ENCODE measurements at places on chromosomes 16 and 17. TPM values are rescaled to one million over a fixed set of nuclear protein-coding genes. Genes with fewer than 3 reads are reported as not detected.

NHLRC4 gene
- polyA plus RNA-seq = 0.99 TPM

CNTNAP4 gene
- polyA plus RNA-seq = 9.6 TPM

- no peak for DNase-seq
Measured at GRCh38 chr17:40122136-40122998, 596 bp downstream of the MSL1 start.

SERPINF2 gene
- 2.4 TPM for polyA plus RNA-seq

GRCh38 chr17:36691606-36692005 lies 90.2 kb downstream of the MRM1 start:
- no peak for DNase-seq

CCL4L2 gene
- polyA plus RNA-seq = 0.65 TPM

- no peak for DNase-seq
Measured at GRCh38 chr17:74892974-74893911, at the start of gene FADS6. FADS6 (minus strand) TSS chr17:74893633; CDS start chr17:74893595, 38 bp downstream.

DNA sequence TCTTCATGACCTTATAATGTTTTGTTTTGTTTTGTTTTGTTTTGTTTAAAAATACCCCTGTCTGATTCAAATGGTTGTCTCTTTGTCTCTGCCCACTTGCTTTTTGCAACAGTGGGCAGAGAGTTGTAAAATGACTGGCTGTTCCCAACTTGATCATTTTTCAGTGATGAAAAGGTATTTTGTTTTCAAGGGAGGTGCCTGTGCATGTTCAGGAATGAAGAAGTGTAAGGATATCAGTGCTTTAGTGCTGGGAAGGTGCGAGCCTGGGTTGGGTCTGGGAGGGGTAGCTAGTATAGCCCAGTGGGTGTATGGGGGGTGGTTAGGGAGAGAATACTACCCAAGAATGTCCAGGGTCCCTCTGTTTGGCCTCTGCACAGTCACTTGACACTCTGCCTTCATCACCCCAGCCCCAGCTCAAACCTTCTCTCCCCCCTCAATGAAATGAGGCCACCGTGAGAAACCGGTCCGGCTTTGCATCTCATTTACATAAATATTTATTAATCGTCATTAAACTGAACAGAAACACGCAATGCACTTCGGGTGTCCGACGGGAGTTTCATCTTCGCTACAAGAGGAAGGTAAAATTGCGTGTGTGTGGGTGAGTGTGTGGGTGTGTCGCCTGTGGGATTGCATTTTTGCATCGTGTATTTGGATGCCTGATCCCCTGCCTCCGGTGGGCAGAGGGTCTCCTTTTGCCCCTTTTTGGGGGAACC lies 4.3 kb downstream of the NEUROD2 start:
- DNase-seq = no peak

GRCh38 chr16:10946308-10946707 lies 1.9 kb downstream of the CLEC16A start:
- no peak for DNase-seq

GAST gene
- polyA plus RNA-seq = not detected

DNA sequence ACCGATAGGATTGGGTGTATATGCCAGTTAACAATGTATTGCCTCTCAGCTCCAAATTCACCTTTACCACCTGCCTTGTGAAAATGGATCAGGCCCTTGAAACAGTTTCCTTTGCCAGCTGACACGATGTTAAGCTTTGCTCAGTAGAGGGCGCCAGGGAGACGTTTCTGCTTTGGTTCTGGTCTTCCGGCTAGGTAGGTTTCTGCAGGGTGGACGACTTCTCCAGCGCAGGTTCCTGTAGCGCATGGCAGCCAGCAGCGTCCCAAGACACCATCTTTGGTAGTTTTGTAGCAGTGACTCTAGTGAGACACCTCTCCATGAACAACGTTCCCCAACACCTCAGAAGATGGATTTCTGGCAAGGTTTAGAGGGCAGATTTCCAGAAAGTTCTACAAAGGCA lies 24.0 kb downstream of the SYCE1L start:
- no peak for DNase-seq

DNA sequence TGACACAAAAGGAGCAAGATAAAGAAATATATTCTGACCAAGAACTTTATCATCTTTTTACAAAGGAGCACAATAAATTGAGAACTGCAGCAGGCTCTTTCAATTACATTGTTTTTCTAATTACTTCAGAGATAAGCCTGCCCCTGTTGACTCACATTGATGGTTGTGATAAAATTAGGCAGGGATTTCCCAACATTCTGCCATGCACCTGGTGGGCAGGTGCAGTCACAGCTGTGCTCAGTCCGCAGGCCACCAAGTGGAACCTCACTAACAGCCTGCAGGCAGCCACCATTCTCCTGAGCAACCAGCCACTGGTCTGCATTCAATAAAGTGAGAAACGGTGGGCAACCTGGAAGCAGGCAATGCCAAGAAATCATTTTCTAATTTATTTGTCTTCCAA lies 5.1 kb downstream of the FANCA start:
- no peak for DNase-seq

- no peak for DNase-seq
Measured at GRCh38 chr17:82013772-82014321, 8.8 kb downstream of the CENPX start.

GRCh38 chr16:71423865-71424264 lies 18.0 kb downstream of the TLE7 start:
- no peak for DNase-seq

GNG13 gene
- not detected for polyA plus RNA-seq

DNA sequence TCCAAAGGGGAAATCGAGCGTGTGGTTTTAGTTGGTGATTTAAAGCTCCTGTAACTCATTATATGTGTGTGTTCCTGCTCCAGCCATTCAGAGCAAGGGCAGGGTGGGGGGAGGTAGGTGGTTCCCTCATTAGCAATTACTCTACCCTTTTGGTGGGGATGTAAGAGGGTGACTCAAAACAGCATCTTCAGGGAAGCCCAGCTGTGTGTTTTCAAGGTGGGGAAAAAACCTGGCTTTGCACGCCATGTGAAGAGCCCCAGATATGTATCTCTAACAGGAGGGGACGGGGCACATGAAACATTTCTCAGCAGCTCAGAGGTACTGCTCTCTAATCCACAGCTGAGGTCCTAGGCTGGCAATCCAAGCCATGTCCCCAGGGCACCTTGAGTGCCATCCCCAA lies 241.3 kb upstream of the ZFHX3 start:
- no peak for DNase-seq

RSKR gene
- polyA plus RNA-seq = 17.3 TPM

Measured in forelimb muscle (tissue), 1 donor.